ENCODE measurements at places on chromosomes 6 and 20.

GRCh38 chr6:11918739-11919605 lies 93.1 kb upstream of the HIVEP1 start:
- no peaks in the 10 kb centered on the region for H3K27me3 ChIP-seq
- no peaks in the 10 kb centered on the region for H3K36me3 ChIP-seq
- H3K27ac ChIP-seq = peak overlapping the region; percentile 58
- H3K4me1 ChIP-seq = no peaks in the 10 kb centered on the region
- DNase-seq = no peak

DNA sequence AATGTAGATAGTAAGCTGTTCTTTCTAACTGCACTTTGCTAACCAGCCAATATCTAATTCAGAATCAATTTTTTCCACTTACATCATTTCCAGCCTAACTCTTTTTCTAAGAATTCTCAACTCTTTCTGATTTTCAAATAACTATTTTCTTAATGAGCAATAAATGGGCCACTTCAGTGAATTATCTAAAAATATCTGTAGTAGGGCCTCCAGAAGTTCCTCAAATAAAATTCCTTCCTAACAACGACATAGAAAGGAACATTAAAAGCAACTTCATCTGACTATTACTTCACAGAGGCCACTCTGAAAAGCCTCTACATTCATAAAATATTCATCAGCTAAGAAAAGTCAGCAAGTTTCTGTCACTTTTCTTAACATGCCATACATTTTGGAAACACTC lies 4.8 kb downstream of the COL12A1 start:
- H3K4me3 ChIP-seq = no peak overlapping the region
- no peak for DNase-seq
- H3K27me3 ChIP-seq = peaks cover 31% of the 10 kb centered on the region
- no peak overlapping the region for H3K27ac ChIP-seq

- H3K4me1 ChIP-seq = no peaks in the 10 kb centered on the region
- no peaks in the 10 kb centered on the region for H3K36me3 ChIP-seq
- no peak overlapping the region for H3K27ac ChIP-seq
- DNase-seq = no peak
- no peak overlapping the region for H3K4me3 ChIP-seq
Observed at GRCh38 chr20:40866056-40866455, 162.6 kb upstream of the TOP1 start.

DNA sequence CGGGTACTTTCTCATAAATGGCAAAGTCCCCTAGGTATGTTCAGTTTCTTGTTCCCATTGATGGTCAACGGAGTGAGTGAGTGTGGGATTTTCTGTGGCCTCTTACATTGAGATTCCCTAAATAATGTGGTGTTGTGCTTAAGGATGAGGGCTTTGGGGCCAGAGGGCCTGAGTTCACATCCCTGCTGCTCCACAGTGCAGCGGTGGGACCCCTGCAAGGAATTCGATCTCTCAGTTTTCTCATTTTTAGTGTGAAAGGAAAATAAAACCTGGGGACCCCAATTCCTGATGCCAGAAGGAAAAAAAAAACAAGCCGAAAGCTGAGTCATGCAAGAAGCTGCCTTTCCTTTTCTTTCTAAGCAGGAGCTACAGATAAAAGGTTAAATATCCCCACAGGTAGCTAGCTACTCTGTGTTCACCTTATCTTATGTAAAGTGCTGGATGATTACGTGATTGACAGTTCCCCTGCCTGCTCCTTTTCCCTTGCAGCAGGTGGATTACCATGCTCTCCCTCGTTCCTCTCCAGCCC lies 120.2 kb upstream of the CLDN20 start:
- peak overlapping the region; percentile 21 for H3K27ac ChIP-seq
- no peaks in the 10 kb centered on the region for H3K27me3 ChIP-seq
- peak overlapping the region; percentile 44 for H3K4me3 ChIP-seq
- H3K36me3 ChIP-seq = no peaks in the 10 kb centered on the region

Measured in CD8-positive, alpha-beta memory T cell (primary cell).